ENCODE measurements at places on chromosomes 3 and 15. TPM values are rescaled to one million over a fixed set of nuclear protein-coding genes. Genes with fewer than 3 reads are reported as not detected.

Gene FAM107A
- total RNA-seq, result not detected

- no peak for DNase-seq
These were observed 80.1 kb downstream of the CD200 start for GRCh38 chr3:112413074-112413473.

DNA sequence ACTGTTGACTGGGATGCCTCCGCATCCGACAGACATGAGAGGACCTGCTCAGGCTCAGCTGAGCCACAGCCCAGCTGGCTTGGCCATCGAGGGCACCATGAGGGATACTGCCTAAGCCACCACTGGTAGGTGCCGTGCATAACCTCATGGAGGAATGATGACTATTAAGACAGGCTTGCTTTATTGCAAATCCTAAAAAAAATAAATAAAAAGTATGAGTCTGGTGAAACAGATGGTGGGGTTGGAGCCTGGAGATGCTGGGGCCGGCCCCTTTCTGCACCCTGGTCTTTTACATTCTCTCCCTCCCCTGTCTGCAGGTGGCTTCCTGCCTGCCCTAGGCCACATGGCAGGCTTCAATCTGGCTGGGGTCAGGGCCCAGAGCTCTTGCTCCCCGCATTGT, 24.0 kb upstream of the RAD18 start:
- no peak for DNase-seq

GRCh38 chr3:195065864-195066185, 205.1 kb downstream of the XXYLT1 start:
- no peak for DNase-seq

GRCh38 chr3:119898478-119899191, 116.7 kb downstream of the NR1I2 start:
- DNase-seq, result peak; percentile 62
